NCI-H1092 (cell line): ENCODE measurements at places on chromosomes 12 and 14.

- DNase-seq: no peak
Measured at GRCh38 chr12:16086942-16087341, 175.8 kb downstream of the DERA start.

DNA sequence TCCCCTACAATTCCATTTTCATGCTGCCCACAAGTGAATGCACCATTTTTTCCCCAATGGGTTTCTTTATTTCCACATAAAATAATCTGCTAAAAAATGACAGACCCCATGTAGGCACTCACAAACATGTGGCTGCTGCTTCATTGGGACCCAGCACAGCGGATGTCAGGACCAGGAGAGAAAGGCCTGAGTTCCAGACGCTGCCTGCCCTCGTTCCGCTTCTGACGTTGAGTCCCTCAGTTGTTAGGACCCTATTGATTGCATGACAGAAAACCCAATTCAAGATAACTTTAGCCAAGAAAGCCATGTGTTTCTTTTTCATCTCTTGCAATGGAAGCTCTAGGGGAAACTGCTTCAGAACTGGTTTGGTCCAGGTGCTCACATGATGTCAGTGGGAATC, 34.6 kb downstream of the ADGRD1 start:
- no peak for DNase-seq

GRCh38 chr12:127035011-127035879, 1231.7 kb upstream of the TMEM132C start:
- DNase-seq: no peak

GRCh38 chr12:111056618-111057521, 136.5 kb upstream of the MYL2 start:
- no peak for DNase-seq

GRCh38 chr12:116104167-116104767, 173.2 kb downstream of the MED13L start:
- DNase-seq: no peak

- DNase-seq: no peak
Measured at GRCh38 chr12:46534327-46534840, 161.8 kb upstream of the SLC38A2 start.

GRCh38 chr14:56119201-56119981, 1.2 kb downstream of the PELI2 start:
- peak; percentile 21 for DNase-seq

GRCh38 chr12:50326590-50327284, 43.4 kb upstream of the LIMA1 start:
- peak; percentile 15 for DNase-seq

DNA sequence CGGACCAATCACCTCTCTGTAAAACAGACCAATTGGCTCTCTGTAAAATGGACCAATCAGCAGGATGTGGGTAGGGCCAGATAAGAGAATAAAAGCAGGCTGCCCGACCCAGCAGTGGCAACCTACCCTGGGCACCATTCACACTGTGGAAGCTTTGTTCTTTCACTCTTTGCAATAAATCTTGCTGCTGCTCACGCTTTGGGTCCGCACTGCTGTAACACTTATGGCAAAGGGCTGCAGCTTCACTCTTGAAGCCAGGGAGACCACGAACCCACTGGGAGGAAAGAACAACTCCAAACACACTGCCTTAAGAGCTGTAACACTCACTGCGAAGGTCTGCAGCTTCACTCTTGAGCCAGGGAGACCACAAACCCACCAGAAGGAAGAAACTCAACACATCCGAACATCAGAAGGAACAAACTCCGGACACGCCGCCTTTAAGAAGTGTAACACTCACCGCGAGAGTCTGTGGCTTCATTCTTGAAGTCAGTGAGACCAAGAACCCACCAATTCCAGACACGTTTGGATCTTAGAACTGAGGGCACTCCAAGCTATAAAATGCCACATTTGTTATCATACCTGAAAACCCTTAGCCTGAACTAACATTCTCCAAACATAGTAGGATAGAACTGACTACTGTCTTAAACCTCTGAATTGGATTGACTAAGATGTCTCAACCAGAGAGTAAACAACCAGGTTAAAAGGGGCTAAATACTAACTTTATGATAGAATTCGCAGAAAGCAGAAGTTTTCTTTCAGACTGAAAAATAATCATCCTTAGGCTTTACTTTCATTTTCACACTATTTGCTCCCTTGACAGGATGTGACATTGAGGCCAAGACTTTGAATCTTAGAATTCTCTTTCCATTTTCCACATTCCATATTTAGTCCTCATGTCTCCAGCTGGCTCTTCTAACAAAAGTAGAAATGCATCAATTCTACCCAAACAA, 33.6 kb downstream of the CDKL1 start:
- DNase-seq: no peak

DNA sequence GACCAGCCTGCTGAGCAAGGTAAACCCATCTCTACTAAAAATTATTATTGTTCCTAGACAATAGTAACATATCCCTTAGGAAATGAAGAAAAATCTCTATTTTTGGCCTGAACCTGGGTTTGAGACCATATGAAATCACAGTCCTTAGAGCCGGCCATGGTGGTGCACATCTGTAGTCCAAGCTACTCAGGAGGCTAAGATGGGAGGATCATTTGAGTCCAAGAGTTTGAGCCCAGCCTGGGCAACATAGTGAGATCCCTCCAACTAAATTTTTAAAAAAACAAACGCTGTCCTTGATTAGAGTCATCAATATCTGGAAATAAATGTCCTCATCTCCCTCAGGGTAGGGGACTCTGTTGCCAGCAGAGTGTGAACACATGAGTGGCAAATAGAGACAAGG, 34.6 kb downstream of the RPS29 start:
- DNase-seq: no peak

DNA sequence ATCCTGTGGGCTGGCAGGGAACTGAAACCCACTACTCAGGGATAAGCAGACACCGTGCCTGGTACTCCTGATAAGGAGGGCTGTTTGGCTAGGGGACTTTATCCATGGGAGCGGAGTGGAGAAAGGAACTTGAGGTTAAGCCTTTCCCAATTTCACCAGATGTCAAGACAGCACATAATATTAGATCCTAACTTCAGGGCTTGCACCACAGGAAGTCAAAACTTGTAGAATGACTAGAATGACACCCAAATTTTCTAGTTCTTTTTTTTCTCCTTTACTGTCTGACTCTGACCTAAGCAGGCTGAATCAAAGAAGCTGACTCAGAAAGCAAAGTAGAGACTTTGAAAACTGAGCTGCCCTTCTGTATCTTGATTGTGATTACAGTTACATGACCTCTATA, 7.1 kb upstream of the CGRRF1 start:
- no peak for DNase-seq

- DNase-seq: no peak
Measured at GRCh38 chr14:24438223-24439097, 4.1 kb downstream of the SDR39U1 start.

DNA sequence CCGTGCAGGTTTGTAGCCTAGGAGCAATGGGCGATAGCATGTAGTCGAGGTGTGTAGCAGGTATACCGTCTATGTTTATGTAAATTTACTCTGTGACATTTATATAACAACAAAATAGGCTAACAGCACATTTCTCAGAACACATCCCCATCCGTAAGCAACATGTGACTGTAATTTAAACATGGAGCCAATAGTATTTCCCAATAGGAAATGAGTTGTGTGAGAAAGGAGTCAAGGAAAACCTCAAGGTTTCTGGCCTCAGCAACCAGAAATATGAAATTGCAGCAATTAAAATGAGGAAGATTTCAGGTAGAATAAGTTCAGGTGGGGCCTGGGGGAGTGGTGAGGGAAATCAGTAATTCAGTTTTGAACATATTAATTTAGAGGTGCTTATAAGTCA, 136.0 kb downstream of the MSRB3 start:
- DNase-seq: no peak

DNA sequence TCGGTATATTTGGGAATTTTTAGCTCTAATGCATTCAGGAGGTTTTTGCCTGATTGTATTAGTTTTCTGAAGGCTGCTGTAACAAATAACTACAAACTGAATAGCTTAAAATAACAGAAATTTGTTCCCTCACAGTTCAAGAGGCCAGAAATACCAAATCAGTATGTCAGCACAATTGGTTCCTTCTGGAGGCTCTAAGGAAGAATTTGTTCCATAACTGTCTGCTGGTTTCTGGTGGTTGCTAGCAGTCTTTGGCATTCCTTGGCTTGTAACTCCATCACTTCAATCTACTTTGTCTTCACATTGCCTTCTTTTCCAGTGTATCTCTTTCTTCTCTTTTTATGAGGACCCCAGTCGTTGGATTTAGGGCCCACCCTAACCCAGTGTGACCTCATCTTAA, 21.3 kb downstream of the TMTC3 start:
- DNase-seq: no peak

DNA sequence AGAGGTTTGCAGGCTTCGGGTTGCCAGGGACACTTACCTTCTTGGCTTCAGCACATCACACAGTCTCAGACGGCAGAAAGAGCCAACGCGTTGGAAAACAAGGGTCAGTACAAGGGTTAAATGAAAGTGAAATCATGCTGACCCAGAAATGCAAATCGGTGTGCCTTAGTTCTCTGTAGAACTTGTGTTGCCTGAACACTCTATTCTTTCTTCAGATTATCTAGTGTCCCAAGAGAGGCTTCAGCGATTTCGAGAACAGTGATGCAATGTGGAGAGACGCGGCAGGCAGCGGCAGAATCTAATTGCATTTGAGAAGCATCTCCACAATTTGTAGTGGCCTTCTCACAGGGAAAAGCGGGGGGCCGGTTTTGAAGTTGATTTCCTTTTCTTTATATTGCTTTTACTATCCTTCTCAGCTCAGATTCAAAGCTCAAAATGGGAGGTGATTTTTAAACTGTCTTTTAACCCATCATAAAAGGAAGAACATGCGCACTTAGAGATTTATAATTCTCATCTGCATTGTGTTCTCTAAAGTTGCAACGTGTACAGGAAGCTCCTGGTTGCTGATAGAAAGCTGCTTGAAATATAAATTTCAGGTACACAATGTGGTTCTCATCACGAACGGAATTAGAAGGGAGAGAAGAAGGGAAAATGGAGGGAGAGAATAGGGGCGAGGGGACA, 67.8 kb upstream of the EGLN3 start:
- no peak for DNase-seq

GRCh38 chr12:102879144-102879763, 37.8 kb downstream of the PAH start:
- peak; percentile 71 for DNase-seq

- DNase-seq: no peak
Measured at GRCh38 chr14:71332476-71332875, 425.2 kb downstream of the PCNX1 start.

- no peak for DNase-seq
Measured at GRCh38 chr14:39107591-39107996, 4.6 kb upstream of the SEC23A start.

DNA sequence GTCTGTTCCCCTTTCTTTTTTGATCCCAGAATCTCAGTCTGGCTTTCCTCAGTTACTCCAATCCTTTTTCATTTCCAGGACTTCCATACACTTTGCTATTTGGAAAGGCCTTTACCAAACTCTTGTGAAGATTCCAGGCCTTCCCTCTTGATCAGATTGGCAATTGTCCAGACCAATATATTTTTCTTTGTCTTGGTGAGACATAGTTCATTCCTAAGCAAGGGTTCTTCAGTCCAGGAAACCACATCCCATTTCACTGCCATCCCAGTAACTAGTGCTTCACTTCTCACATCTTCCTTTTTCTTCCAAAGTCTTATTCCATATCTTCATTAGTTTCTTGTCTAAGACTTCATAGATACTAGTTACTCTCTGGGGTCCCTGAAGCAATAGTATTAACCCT, 2.1 kb upstream of the PTPRQ start:
- DNase-seq: no peak

GRCh38 chr14:73810478-73811163, 41.0 kb upstream of the PTGR2 start:
- DNase-seq: no peak

GRCh38 chr12:39372929-39373328, 70.0 kb downstream of the KIF21A start:
- DNase-seq: no peak

- DNase-seq: no peak
Measured at GRCh38 chr12:125006365-125006764, 12.9 kb downstream of the BRI3BP start.

DNA sequence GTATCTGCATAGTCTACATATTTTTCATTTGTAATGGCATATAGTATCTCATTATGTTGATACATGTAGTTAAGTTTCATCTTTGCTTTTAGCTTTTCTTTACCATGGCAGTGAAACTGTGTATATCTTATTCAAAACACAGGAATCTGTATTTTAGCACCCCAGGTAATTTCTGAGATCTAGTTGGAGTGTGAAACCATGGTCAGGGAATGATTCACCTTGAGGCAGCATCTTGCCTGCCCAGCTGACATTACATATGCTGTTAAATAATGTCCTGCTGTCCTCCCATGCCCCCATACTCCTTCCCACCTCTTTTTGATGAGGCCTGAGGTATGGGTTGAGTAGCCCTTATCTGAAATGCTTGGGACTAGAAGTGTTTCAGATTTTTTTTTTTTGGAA, 125.4 kb upstream of the ATF1 start:
- no peak for DNase-seq

DNA sequence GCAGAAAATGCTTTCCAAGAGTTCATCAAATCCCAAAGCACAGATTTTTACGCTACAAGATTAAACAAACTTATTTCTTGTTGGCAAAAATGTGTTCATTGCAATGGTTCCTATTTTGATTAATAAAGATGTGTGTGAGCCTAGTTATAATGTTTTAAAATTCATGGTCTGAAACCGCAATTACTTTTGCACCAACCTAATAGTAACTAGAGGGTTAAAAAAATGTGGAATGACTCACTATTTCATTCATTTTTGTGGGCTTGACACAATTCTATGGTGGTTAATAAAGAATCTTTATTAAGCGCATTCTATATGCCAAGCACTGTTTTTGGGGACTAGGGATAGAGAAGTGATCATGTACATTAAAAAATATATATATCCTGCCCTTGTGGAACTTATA, 38.6 kb upstream of the METAP2 start:
- DNase-seq: no peak

DNA sequence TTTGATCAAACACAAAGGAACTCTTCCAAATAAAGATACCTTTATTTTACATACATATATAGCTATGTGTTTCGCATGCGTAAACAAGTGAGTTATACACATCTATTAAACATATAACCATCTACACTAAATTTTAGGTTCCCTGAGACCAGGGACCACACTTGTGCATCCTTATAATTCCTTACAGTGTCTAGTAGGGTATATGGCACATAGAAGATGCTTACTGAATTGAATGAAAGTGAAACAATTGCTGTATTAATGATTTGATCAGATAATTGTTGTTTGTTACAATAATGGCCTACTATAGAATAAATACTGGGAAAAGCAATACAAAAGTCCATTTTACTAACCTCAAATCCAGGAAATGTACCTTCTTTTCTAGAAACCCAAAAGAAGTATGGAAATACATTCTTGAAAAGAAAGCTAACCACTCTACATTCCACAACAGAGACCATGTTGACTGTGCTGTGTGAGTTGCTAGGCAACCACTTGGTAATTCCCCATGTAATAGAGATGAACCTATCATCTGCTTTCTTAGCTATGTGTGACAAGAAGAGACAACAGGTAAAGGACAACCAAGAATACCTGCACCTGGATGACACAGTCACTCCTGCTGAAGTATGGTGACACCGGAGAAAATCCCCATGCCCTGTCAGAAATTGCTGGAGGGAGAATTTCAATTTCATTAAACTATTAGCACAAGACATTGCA, 11.9 kb upstream of the CIPC start:
- DNase-seq: no peak
